Daoy (cell line): ENCODE measurements at places on chromosomes 4 and X.

DNA sequence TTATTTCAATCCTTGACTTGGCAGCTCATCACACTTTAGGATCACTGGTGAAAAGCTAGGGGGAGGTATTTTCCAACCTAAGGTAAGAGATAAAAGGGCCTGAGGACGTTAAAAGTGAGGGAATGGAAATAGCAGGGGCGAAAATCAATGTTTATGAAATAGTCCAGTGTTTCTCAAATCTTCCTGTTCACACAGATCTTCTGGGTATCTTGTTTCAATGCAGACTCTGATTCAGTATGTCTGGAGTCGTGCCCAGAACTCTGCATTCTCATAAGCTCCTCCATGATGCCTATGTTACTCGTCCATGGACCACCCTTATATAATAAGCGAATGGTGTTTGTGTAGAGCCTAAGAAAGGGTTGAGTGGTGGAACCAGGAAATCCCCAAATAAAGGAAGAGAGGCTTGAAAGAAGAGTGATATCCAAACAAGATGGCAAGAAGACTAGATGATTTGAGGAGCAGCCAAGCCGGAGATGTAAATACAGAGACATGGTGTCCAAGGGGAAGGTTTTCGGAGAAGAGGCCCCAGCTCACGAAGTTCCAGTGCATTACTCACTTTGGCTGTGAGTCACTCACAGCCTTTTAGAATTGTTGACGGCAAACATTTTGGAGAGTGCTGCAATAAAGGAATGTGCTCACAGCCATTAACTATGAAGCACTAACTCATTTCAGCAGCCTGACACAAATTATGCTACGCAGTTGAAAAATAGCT is 215.6 kb upstream of the PPARGC1A start:
- DNase-seq, result peak; percentile 78

DNA sequence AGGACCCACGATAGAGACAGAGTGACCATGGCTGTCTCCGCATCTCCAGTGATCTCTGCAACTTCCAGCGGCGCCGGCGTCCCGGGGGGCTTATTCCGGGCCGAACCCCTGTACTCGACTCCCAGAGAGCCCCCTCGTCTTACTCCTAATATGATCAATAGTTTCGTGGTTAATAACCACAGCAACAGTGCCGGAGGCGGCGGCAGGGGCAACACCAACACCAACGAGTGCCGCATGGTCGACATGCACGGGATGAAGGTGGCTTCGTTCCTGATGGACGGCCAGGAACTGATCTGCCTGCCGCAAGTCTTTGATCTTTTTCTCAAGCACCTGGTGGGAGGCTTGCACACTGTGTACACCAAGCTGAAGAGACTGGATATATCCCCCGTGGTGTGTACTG is 343 bp downstream of the DACH2 start:
- DNase-seq, result no peak

DNA sequence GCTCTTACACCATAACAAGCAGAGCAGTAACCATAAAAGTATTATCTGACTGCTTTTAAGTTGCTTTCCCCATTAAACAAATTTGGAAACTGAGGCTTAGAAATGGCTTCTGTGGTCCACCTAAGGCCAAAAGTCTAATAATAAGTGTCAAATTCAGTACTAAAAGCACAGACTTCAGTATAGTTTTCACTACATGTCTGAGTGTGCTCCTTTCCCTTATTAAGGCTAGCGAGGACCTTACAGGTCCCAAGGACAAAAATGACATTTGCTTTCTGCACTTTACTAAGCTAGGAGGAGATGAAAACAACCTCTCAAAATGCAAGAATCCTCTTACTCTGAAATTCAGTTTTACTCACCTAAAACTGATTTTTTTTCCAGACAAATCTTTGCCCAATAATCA is 127.2 kb downstream of the ENOX2 start:
- no peak for DNase-seq

- DNase-seq, result no peak
Measured at GRCh38 chr4:16271411-16271810, 45.1 kb upstream of the TAPT1 start.

DNA sequence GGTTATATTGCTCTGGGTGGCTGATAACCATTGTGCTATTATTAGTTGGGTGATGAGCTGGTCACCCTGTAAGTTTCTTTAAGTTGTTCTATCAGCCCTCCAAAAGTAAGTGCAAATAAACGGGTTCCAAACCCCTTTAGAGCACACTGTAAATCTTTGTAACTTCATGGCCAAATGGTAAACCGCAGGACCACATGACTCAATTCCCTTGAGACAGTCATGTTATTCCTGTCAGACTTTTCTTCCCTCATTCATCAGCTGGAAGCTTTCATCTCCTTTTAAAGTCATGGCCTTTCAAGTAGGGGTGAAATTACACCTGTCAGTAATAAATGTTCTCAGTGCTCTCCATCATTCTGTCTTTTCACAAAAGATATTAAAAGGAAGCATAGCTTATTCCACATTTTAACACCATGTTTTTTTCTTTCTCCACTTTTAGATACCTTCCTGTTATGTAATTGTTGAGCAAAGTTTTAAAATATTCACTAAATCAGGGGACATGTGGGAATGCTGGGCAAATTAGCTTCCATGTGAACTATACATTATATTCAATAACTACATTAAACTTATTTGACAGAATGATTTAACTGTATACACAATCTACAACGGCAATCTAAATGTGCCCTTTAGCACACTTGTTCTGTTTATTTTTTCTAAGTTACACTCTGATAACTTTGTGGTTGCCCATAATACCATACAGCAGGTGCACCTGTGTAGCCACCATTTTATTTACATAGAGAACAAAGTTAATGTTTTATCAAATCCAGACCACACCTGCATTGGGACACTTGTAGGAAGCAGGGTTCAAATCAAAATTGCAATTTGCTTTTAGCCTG is 275.5 kb downstream of the CFAP299 start:
- DNase-seq, result peak; percentile 39

- DNase-seq, result no peak
Measured at GRCh38 chrX:78545233-78545632, 113.9 kb downstream of the RTL3 start.

DNA sequence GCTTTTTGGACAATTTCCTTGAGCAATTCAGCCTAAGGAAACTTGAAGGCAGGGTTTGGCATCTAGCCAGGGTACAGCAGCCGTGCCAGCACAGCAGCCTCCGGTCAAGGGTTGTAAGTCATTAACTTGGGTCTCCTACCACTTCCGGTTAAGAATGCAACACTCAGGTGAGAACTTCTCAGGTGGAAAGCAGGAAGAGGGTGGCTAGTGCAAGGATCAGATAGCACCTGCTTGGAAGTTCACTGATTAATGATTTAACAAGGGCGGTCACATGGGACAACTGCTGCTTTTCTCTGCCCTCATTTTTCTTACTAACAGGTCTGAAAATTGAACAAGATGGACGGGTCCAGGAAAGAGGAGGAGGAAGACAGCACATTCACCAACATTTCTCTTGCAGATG is 30.1 kb upstream of the SCOC start:
- peak; percentile 3 for DNase-seq

DNA sequence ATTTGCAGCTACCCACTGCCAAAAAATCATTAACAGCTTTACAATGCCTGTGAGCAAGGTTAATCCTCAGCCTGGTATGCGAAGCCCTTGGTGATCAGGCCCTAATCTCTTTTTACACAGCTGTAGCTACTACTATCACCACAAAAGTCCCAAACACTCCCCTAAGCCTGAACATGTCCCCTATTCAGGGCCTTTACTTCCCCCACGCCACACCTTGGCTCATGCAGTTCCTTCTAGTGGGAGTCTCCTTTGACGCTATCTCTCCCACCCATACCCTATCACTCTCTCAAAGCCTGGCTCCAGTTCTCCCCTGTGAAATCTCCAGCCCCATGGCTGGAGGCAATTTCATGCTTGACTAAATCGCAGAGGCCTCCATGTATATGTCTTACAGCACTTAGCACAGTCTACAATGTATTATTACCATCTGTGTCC is 90.6 kb upstream of the CBR4 start:
- no peak for DNase-seq
